ENCODE measurements at places on chromosomes 4 and X.

- no peak for DNase-seq
Observed at GRCh38 chrX:154596290-154596929, 11.5 kb downstream of the CTAG1A start.

GRCh38 chr4:90841676-90842075, 714.5 kb downstream of the CCSER1 start:
- DNase-seq = no peak

DNA sequence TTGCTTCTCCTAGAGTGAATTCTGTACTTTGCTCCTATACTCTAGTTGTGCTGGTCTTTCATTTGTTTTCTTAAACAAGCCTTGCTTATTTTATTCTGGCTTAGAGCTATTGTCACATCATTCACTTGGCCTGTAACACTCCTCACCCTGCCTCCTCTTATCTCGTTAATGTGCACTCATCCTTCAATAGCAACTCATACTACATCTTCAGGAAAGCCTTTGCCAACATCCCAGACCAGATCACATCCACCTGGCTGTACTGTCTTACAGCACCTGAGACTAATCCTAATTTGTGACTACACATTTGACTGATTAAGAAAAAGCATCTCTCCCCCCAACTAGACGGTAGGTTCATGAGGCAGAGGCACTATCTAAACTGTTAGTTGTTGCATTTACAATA, 80.8 kb downstream of the SLC7A11 start:
- DNase-seq = no peak

GRCh38 chr4:186910385-186910784, 186.7 kb upstream of the FAT1 start:
- DNase-seq = no peak

GRCh38 chrX:17075004-17075403, 128.5 kb downstream of the REPS2 start:
- DNase-seq = no peak

GRCh38 chr4:131426023-131426758, 1722.9 kb upstream of the PCDH10 start:
- DNase-seq = no peak

DNA sequence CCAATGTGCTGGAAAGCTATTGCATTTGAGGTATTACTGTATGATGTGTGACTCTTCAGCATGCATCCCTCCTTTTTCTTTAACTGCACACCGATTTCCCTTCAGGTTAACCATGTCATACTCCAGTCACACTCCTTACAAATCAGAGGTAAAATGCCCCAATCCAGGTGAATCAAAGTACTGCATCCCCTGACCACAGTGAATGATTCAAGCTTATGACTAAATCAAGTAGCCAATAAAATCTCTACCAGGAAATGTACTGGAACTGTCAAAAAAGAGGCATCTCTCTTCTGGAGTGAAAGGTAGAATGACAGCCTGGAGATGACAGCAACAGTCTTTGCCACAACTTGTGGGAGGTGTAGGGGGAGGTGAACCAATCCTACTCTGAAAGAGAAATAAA, 10.4 kb downstream of the ADAMTS3 start:
- no peak for DNase-seq

DNA sequence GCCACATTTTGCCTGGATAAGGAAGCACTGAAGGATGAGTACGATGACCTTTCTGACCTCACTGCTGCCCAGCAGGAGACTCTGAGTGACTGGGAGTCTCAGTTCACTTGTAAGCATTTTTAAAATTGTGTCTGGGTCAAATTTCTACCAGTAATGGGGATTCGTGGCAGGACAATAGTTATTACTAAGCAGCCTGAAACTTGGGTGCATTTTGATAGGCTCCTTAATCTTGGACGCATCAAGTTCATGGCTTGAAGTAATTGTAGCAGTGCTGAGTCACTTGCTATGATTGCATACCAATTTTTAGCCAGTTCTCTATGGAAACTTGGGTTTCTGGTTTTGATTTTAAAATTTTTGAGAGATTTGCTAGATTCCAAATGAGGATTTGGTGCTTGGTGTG, 4.3 kb downstream of the PGRMC1 start:
- no peak for DNase-seq

- DNase-seq = no peak
Observed at GRCh38 chr4:168398589-168398988, 80.0 kb upstream of the DDX60 start.

DNA sequence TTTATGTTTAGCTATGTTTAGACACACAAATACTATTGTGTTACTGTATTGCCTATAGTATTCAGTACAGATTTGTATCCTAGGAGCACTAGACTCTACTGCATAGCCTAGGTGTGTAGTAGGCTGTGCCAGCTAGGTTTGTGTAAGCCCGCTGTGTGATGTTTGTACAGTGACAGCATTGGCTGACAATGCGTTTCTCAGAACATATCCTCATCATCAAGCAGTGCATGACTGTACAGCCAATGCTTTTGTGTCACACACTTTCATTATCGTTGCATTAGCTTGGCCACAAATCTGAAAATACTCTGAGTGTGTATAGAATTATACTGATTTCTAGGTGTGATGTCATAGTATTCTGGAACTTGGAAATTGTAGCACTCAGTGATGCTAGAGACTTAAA, 63.4 kb downstream of the CLDN34 start:
- DNase-seq = no peak

DNA sequence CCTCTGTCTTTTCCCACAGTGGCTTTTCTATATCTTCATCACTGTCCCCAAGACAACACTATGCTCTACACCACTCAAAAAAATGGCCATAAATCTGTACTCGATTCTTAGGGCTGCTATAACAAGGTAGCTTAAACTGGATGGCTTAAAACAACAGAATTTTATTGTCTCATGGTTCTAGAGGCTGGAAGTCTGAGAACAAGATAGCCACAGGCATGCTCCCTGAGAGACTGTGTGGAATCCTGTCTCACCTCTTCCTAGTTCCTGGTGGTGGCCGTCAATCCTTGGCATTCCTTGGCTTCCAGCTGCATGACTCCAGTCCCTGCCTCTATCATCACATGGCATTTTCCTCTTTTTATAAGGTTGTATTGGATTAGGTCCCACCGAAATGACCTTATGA, 70.7 kb upstream of the DCLK2 start:
- no peak for DNase-seq
